Stromal cell of bone marrow (primary cell): ENCODE measurements at places on chromosomes 13 and 19.
A peak's percentile ranks its signal among the peaks of the same experiment; 100 is the strongest.

DNA sequence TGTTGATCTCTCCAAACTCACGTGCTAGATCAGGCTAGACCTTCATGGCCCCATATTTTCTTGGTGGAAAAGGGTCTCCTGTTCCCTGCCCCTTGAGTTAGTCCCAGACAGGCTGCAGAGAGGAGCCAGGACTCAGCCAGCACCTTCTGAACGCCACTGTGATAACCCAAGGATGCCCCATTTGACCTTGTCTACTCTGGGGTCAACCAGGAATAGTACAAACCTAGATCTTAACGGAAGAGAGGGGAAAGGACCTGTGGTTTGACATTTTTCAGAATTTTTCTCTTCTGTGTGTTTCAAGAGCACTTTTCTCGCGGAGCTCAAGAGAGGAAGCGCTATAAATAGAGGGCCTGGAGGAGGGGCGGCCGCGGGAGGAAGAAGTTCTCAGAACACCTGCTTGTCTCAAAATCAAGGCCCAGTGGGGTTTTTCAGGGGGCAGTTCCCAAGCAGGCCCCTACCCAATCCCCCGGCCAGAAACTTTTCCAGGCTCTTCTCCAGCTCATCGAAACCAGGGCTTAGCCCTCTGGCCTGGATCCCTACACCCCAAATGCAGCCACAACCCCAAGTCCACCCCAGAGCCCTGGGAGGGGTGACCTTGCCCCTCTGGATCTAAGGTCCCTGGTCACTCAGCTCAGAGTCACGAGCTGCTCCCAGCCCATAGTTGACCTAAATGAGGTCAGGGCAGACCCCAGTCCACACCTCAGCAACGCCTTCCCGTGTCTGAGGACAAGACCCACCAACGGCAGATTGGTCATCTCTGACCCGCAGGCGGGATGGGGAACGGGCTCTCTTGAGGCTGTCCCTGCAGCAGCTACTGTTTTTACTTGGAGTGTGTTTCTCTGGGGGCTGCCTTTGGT is 75.6 kb upstream of the TM9SF2 start:
- DNase-seq: no peak

DNA sequence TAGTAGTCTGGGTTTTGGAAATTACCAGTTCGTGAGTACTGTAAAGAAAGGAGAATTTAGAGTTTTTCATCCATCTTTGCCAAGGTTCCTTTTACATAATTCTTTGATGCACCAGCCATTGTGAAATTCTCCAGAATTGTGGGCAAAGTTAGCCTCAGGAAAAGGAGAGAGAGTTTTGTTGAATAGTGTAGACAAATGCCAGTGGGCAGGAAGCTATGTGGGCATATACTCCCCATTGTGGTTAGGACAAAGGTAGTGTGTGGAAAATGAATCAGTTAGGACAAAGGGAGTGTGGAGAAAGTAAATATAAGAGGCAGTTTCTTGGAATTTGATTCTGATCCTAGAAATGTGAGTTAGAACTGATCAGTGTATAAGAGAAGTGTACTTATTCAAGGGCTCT is 67.9 kb downstream of the PCCA start:
- no peak for DNase-seq

- peak; percentile 7 for DNase-seq
Measured at GRCh38 chr19:51259348-51260245, 8.7 kb downstream of the SIGLECL1 start.

DNA sequence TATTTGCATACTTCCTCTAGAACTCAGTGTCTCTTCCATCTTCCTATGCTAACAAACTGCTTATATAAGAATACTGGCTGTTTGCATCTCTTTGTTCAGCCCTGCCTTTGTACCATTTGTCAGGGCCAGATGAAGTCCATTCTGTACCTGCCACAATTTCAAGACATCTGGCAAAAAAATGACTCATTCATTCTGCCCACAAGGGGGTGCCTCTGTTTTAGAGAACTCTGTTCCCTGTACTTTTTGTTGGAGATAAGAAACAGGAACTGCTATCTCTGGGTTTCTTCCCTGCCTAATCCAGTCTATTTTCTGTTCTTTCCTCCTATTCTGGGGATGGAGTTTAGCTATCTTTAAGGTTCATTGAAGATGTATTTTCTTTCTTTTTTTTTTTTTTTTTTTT is 23.0 kb downstream of the ZNF568 start:
- no peak for DNase-seq

- no peak for DNase-seq
Measured at GRCh38 chr13:33262062-33262487, 23.5 kb downstream of the STARD13 start.

- no peak for DNase-seq
Measured at GRCh38 chr19:16233836-16234551, 36.3 kb downstream of the AP1M1 start.

DNA sequence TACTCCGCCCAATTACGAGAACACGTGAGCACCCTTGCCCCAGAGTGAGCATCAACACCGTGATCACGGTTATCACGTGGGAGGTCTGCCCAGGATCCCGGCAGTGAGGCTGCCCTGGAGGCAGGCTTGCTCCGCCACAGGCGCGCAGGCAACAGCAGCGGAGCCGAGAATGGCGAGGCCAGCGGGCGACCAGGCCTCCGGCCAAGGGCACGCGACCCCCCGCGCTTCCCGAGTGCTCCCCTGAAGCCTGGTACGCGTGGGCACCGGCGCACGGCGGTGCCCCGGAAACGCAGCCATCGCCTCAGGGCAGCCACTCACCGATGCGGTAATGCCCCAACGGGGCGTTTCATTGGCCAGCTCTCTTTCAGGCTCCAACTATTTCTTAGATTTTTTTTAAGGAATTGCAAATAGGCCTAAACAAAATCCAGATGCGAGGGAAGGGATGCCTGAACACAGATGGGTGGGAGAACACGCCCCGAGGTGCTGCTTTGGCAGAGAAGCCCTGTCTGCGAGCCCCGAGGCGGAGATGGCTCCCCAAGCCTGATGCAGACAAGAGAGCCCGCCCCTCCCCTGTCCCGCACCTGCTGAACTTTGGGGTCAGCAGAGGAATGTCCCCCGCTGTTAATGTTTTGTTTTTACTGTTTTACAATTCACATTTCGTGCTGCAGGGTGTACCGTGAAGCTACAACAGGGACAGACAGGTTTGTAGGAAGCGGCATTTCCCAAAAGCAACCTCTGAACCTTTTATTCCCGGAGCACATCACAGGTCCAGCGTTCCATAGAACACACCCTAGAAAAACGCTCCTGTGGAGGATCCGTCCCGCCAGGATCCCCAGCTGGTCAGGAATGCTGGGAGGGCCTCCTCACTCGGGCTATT is 132.7 kb downstream of the ZDHHC20 start:
- no peak for DNase-seq

DNA sequence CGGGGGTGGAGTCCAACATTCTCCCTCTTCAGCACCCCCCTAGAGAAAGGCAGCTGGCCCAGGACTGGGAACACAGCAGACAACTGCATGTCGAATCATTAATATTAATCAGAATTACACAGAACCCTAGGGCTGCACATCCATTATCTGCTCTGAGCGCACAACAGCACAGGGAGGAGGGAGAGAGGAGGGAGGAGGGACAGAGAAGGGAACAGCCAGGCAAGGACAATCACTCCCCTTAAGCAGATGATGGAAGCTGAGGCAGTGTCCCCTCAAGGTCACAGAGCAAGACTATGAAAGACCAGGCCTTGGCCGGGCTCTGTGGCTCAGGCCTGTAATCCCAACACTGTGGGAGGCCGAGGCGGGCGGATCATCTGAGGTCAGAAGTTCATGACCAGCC is 25.7 kb downstream of the TLE6 start:
- no peak for DNase-seq

DNA sequence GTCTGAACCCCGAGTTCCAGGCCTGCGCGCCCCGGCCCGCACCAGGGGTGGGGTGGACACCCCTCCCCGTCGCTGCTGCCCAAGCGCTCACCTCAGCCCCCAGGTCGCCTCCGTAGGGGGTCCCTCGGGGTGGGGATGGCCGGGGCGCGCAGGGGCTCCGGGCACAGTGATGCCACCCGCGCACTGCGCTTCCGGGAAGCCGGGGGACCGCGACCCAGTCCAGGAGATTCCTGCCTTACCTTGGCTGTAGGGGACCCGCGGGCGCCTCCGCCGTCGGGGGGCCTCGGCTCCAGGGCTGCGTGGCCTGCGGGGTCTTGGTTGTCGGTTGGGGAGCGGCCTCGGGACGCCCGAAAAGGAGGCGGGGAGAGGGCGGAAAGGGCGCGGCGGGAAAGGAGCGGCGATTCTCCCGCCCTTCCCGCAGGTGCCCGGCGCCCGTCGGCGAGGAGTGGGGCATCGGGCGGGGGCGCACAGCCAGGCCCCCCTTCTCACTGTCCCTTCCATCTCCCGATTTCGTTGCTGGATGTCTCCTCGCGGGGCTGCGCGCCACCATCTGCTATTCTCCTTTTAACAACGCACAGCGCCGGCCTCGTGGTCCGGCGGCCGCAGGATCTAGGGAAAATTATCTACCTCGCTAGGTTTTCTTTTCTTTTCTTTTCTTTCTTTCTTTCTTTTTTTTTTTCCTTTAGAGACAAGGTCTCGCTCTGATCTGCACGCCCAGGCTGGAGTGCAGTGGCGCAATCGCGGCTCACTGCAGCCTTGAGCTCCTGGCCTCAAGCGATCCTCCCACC is at the start of gene KEAP1:
Gene KEAP1, minus strand, starts transcription at position 355 of the 788 bp plus-strand sequence. CDS start 3,323 bp downstream, outside the sequence.
- no peak for DNase-seq

- DNase-seq: no peak
Measured at GRCh38 chr13:48249018-48249417, 16.0 kb downstream of the ITM2B start.

- DNase-seq: no peak
Measured at GRCh38 chr13:46170687-46171086, 11.3 kb downstream of the LCP1 start.

DNA sequence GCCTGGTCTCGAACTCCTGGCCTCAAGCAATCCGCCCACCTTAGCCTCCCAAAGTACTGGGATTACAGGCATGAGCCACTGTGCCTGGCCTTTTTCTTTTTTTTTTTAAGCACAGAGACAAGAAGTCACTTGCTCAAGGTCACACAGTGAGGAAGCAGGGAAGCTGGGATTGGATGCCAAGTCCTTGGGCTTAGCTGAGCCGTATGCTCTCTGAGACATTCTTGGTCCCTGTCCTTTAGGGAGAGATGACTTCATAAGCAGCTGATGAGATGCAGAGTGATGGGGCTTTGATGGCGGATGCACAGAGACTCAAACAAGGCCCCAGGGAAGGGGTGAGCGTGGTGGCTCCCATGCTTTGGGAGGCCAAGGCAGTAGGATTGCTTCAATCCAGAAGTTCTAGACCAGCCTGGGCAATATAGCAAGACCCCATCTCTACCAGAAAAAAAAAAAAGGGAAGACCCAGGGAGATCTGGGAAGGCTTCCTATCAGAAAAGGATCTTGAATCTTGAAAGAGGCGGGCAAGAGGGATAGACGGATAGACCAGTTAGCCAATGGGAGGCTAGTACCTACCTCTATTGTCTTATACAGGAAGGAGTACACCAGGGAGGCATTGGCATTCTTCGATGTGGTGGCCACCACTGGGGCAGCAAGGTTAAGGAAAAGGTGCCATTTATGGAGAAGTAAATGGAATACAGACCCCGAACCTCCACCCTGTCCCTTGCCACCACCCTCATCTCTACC is 3.9 kb downstream of the AP1M2 start:
- DNase-seq: no peak

- peak; percentile 93 for DNase-seq
Measured at GRCh38 chr19:19040417-19040816, 7.0 kb downstream of the ARMC6 start.

GRCh38 chr13:50152655-50153309 is 137.5 kb downstream of the KCNRG start:
- no peak for DNase-seq

- DNase-seq: no peak
Measured at GRCh38 chr19:47226426-47227351, 4.3 kb downstream of the BBC3 start.

GRCh38 chr19:29302002-29302928 is 89.3 kb upstream of the UQCRFS1 start:
- DNase-seq: no peak

- no peak for DNase-seq
Measured at GRCh38 chr13:79998381-79998880, 342.5 kb downstream of the SPRY2 start.

DNA sequence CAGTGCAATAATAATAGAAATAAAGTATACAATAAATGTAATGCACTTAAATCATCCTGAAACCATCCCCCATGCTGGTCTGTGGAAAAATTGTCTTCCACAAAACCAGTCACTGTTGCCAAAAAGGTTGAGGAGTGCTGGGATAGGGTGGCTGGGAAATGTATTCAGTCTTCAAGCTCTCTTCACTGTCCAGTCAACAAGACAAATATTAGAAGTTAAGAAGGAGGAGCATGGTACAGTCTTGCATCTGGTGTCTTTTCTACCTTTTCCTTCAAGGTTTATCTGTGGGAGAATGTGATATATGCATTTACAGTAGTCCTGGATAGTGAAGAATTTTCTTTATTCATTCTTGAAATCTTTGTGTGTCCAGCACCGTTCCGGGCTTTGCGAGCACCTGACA is 203.4 kb downstream of the GPC5 start:
- no peak for DNase-seq
